ENCODE measurements at places on chromosomes 2 and 18. TPM values are rescaled to one million over a fixed set of nuclear protein-coding genes. Genes with fewer than 3 reads are reported as not detected.

DNA sequence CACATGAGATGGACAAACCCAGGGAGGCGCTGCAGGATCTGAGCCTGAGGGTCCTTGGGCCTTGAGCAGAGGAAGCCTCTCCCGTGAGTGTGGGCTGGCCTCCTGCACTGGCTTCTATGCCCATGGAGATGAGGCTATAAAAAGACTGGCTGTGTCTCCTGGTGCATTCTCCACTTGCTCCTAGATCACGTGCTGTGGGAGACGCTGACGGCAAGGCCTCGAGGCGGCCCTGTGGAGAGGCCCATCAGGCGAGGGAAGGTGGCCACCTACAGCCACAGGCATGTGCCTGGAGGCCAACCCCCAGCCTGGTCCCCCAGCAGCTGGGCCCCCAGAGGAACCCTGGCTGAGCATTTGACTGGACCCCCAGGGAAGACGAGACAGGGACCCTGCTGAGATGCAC lies 198.9 kb downstream of the TWIST2 start:
- DNase-seq: no peak

DNA sequence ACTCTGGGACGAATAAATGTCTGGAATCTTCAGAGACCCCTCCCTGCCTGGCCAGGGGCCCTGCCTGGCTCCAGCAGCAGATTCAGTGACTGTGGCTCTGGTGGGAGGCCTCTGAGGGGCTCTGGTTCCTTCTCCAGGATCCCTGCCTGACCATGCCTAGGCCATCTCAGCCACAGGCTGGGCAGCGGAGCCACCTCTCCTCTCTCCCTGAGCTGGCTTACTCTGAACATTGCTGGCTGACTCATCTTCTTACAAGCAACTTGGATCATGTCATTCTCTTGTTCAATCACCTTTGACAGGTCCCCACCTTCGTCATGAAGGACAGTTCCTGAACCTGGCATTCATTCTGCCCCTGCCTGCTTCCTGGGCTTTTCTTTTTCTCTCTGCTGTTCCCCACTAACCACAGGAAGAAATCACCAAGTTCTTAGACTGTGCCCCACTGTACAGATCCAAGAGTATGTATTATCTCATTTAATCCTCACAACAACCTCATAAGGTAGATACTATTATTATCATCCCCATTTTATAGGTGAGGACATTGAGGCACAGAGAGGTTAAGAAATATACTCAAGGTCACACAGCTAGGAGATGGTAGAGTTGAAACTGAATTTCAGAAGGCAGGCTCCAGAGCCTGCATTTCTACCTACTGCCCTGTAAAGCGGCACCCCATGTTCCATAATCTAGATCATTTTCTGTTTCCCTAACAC lies 155.5 kb upstream of the SMAD2 start:
- no peak for DNase-seq

- DNase-seq: no peak
These were observed 220.6 kb upstream of the LRRTM1 start for GRCh38 chr2:80525152-80525551.

The RFTN2 gene
- 47.7 TPM for total RNA-seq

The GPC1 gene
- 85.4 TPM for total RNA-seq

The NT5DC4 gene
- total RNA-seq: not detected

Data from sciatic nerve (tissue), 2 donors.